Mammary epithelial cell (primary cell): ENCODE measurements at places on chromosomes 12 and 14.

GRCh38 chr12:42590330-42590934, 886 bp upstream of the PRICKLE1 start:
- peak; percentile 30 for DNase-seq

GRCh38 chr12:95796225-95796981, 5.8 kb upstream of the NTN4 start:
- peak; percentile 46 for DNase-seq

- no peak for DNase-seq
Observed at GRCh38 chr12:28507867-28508266, 317.6 kb downstream of the CCDC91 start.

DNA sequence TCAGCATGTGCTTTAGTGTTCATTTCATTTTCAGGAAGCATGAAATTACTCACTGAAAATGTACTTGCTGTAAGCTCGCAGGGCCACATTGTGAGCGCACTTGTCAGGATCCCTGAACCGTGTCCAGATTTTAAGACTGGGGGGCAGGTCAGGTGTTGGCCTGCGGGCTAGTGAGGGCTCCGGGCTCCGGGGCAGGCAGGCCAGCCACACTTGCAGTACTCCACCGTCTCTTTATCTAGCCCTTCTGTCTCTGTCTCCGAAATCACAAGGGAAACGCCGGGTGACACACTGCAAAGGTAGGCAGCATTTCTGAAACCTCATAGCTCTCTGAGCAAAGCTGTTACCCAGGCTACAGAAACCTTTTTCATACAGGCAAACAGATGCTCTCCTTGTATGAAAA, 98.7 kb downstream of the EML1 start:
- no peak for DNase-seq

DNA sequence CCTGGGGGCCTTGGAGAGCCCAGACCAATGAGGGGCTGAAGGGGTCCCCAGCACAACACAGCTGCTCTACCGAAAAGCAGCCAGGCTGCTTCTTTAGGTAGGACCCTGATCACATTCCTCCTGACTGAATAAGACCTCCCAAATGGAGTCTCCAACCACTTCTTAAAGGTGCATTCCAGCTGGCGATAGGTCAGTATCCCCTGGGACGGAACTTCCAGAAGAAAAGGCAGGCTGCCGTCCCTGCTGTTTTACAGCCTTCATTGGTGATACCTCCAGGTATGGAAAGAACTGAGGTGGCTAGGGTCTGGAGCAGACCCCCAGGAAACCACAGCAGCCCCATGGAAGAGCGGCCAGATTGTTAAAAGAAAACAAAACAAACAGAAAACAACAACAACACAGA, 340.6 kb downstream of the BTG1 start:
- DNase-seq: no peak

GRCh38 chr12:86670986-86671385, 414.8 kb upstream of the MGAT4C start:
- DNase-seq: no peak

- no peak for DNase-seq
Observed at GRCh38 chr14:100610511-100611217, 23.4 kb upstream of the BEGAIN start.

- peak; percentile 89 for DNase-seq
Observed at GRCh38 chr12:107759410-107759809, 1.5 kb downstream of the PRDM4 start.

DNA sequence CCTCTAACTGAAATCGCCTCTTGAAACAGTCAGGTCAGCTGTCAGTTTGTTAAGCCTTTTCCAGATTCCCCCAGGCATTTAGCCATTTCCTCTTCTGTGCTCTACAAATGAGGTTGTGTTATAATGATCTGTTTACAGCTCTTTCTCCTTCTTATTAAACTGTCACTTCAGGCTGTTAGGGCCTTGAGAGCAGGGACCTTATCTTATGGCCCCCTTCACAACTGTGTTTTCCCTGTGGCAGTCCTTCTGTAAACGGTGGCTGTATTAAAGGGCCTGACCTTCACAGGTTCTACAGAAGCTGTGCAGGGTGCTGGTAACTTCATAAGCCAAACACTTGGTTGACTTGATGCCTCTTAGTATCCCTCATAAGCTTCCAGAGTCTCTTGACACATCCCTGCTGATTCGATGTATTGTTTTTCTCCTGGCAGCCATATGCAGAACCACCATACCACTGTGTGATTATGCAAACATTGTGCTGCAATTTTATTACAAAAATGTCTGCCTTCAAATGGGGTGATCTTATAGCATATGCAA, 104.7 kb downstream of the PLEKHA5 start:
- DNase-seq: peak; percentile 14

DNA sequence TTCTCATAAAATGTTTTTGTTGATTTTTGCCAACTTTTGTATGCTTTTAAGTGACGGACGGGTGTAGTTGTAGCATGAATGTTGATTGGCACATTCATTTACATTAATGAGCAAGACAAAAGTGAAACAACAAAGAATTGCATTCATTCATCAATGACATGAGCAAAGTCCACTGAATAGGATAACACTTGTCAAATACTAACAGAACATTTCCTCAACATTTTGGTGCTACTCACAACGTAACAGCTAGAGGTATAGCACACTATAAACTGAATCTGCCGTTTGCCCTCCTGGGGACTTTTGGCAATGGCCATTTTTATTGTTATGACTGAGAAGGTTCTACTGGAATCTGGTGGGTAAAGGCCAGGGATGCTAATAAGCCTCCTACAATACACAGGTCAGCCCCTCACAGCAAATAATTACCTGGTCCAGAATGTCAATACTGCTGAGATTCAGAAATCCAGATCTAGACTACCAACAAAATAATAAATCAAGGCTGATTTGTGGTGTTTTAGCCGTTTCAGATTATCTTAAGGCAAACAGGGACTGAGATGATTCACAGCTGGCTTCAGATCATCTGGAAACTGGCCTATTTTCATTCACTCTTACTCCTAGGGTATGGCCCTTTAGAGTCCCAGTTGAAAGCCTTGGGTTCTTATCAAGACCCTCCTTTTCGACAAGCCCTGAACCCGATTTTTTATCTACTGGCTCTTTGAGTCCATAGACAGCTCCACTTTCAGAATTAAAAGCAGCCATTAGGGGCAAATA, 22.5 kb upstream of the CDKN3 start:
- no peak for DNase-seq

DNA sequence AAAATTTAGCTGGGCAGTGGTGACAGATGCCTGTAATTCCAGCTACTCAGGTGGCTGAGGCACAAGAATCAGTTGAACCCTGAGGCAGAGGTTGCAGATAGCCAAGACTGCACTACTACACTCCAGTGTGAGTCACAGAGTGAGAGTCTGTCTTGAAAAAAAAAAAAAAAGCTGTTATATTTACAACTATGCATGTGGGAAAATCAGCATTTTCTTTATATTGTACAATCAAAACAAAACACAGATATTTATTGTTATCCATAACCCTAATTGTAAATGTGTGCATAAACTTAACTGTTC, 12.5 kb downstream of the C1R start:
- DNase-seq: peak; percentile 82

DNA sequence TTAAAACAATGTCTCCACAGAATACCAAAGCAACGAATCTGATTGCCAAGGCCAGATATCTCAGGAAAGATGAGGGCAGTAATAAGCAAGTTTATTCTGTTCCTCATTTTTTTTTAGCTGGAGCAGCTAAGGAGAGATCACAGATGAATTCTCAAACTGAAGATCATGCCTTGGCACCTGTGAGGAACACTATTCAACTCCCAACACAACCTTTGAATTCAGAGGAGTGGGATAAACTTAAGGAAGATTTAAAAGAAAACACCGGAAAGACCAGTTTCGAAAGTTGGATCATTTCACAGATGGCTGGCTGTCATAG, 994 bp downstream of the PRORP start:
- DNase-seq: no peak

- DNase-seq: no peak
Observed at GRCh38 chr12:53062011-53062961, 12.4 kb downstream of the TNS2 start.

DNA sequence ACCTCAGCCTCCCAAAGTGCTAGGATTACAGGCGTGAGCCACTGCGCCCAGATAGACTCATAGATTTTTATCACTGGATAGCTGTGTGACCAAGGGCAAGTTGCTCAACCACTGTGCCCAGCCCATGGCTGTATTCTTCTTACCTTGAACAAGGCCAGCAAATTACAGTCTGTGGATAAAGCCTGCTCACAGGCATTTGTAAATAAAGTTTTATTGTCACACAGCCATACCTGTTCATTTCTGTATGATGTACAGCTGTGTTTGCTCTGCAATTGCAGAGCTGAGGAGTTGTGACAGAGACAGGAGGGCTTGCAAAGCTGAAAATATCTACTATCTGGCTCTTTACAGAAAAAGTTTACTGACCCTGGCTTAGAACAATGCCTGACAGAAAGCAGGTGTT, 35.2 kb upstream of the LHX5 start:
- no peak for DNase-seq

DNA sequence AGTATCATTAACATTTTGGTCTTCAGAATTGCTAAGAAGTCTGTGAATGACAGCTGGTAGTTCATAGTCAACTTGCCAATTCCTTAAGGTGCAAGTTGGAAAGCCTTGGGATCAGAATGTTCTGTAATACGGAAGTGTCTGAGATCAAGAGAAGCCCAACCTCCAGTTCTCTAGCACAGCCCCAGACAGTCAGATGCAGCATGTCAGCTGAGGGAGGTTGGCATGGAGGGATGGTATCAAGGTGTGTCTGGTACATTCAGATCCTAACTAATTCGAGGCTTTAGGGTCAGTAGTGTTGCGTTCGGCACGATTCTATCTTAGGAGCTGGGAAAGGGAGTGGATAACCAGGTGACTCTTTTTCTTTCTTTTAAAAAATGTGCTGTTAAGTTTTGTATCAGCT, 38.3 kb downstream of the FNTB start:
- DNase-seq: no peak

DNA sequence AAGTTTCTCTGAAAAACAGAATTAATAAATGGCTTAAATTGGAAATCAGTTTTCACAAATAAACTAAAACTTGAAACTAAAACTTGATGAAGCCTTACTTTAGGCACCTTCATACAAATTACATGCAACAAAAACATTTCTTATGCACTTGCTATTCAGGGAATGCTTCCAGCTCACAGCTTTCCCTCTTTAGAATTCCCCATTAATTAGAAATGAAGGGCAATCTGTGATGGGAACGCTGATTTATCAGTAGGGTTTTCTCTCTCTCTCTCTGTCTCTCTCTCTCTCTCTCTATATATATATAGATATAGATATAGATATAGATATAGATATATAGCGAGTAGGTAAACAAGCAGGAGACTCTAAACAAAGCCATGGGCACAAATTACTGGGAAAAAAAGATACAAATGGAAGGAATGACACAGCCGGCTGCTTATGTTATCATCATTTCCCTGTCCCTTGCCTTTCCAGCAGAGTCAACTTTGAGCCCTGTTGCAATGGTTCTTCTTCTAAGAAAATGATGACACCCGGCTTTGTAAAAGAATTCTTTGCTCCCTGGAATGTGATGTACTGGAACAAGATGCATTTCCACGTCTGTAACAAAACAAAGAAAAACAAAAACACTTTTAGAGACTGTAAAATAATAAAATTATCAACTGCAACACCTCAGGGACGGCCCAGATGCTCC, 1121.6 kb upstream of the TMEM132C start:
- no peak for DNase-seq

- DNase-seq: no peak
Observed at GRCh38 chr14:52801014-52801712, 9.8 kb upstream of the GNPNAT1 start.

DNA sequence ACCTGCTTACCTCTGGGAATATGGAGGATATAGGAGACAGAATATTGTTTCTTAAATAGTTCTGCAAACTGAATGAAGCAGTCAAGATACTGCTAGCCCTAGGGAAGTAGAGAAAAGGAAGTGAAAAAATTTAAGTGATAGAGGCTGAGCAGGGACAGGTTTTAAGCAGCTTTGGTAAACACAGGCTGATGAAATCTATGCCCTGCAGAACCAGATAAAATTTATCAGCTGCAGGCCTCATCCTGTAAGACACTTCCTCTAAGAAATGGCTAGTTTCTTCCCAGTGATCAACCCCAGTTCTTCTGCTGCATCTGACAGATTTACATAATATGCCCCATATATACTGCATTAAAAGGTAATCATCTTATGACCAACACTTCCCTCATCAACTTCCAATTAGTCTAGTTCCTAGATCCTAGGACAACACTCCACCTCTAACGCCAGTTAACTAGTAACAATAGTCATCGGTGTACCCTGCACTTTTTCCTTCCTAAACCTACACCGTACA, 1.3 kb upstream of the ESYT1 start:
- DNase-seq: no peak

GRCh38 chr14:72387726-72388125, 455.5 kb downstream of the RGS6 start:
- DNase-seq: no peak

DNA sequence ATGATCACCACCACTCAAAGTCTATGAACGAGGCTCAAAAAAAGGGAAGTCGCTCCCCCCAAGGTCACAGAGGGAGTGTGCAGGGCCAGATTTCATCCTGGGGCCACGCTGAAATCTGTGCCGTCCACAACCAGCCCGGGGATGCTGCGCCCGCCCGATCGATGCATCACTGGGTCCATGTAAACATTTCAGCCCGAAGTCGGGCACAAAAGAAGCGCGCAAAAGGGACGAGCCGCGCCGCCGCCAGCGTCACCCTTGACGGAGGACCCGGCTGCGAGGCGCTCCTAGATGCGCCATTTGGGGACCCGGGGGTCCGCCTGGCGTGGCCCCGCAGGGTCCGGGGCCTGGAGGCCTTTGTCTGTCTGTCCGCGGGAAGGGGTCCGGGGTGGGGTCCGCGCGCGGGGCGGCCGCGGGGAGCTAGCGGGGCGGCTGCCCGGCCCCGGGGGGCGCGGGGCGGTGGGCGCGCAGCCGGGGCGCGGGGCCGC, 503 bp downstream of the FBXO21 start:
- peak; percentile 42 for DNase-seq

DNA sequence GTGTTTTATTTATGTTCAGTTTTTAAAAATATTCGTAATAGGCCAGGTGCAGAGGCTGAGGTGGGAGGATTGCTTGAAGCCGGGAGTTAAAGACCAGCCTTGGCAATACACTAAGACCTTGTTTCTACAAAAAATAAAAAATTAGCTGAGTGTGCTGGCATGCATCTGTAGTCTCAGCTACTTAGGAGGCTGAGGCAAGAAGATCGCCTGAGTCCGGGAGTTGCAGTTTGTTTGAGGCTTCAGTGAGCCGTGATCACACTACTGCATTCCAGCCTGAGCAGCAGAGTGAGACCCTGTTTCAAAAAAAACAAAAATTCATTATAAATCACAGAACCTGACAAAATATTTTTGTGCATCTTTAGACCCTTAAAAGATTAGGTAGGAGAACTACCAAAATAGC, 240.1 kb upstream of the ARHGAP5 start:
- no peak for DNase-seq
